Activated gamma-delta T cell treated with anti-CD3 and anti-CD28 coated beads, Interleukin-2, amount 50 U/mL, for 16 hours (primary cell): ENCODE measurements at places on chromosomes 16 and 17.

DNA sequence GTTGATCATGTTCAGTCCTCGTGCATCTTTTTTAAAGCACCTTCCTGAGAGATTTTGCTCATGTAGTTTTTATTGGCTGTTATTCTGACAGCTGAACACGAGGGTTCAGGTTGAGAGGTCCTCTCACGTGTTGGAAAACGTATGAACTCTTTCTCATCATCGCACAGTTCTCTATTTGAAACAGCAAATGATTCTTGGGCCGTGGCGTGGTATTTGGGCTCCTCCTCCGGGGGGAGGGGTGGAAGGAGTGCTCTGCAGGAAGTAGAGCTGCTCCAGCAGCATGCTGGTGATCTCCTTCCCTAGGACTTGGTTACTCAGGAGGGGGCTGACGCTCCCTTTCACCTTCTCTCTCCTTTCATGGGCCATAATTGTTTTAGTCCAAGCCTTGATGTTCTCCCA lies 70.4 kb downstream of the KSR1 start:
- no peak for DNase-seq

DNA sequence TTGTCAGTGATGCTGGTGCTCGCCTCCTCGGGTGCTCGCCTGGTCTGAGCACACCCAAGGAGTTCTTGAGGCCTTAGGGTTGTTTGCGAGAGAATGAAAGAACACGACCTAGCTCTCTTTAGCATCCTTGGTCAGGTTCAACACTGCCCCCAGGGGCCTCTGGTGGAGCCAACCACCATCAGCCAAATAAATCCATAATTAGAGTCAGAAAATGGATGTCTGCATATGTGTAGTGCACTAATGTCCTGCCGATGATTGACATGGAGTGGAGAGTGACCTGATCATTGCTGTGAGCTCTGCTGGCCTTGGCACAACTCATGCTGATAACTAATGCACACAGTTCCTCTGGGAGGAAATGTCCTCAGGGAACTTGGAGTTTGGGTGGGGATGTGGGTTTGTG lies 8.2 kb upstream of the STH start:
- no peak for DNase-seq

GRCh38 chr17:67517325-67517724 lies 140.2 kb downstream of the PITPNC1 start:
- DNase-seq: no peak

- DNase-seq: no peak
Measured at GRCh38 chr16:75073545-75074303, 42.9 kb downstream of the LDHD start.

DNA sequence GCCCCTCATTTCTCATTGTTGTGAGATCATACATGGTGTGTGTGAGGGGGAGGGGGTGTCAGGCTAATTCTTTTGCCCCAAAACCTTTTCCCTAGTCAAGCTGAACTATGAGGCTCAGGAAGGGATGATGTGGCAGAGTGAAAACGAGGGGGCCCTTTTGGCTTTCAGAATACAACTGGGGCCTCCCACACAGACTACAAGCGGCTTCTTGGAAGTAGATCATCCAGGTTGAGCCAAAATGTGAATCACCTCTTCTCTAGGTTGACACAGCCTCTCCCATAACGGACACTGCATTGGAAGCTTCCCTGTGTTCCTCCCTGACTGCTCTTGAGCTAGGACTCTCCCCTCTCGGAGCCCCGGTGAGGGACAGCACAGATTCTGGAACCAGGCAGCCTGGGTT lies 2.3 kb upstream of the ALKBH5 start:
- DNase-seq: no peak

DNA sequence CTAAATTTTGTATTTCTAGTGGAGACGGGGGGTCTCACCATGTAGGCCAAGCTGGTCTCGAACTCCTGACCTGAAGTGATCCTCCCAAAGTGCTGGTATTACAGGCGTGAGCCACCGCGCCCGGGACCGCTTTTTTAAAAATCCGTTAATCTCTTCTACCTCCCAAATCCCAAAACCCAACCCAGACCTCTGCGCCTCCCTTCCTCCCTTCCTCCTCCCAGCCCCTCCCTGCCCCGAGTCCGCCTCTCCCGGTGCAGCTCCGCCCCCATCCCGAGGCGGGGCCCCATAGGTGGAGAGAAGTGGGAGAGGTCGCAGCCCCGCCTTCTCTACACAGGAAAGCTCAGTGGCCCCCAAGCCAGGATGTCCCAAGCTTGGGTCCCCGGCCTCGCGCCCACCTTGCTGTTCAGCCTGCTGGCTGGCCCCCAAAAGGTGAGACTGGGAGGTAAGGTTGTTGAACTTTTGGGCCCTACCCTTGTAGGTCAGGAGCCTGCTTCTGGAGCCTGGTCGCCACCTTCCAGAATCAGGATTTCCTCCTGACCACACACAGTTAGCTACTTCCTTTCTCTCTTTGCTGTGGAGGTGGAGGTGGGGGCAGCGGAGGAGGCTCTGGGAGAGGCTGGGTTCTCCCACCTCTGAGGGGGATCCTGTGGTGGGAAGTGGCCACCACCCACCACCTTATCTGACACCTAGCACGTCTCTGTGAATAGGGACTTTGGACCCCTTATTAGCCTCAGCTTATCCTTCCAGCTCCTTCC lies at the start of gene TMEM92:
Gene TMEM92, plus strand, starts transcription at position 325 of the 755 bp plus-strand sequence. Its CDS starts 36 bp downstream, at position 361.
- DNase-seq: no peak

GRCh38 chr17:82222816-82223215 lies 6.0 kb upstream of the SLC16A3 start:
- DNase-seq: no peak

- no peak for DNase-seq
Measured at GRCh38 chr17:73089322-73090317, 2.9 kb downstream of the SLC39A11 start.

- no peak for DNase-seq
Measured at GRCh38 chr17:6313835-6314234, 121.1 kb downstream of the AIPL1 start.

DNA sequence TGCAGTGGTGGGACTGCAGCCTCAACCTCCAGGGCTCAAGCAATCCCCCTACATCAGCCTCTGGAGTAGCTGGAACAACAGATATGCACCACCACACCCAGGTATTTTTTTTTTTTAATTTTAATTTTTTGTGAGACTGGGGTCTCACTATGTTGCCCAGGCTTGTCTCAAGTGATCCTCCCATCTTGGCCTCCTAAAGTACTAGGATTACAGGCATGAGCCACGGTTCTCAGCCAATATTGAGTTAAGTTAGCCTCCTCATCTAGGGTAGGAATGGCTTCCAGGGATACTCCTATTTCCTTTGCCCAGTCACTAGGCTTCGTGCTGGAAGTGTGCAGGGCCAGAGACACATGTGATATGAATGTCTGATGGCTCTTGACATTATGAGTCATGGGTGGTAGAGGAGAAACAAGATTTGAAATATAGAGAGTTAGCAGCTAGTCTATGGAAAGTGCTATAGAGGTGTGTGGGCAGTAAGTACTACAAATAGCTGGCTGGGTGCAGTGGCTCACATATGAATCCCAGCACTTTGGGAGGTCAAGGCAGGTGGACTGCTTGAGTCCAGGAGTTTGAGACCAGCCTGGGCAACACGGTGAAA lies 8.0 kb upstream of the HES7 start:
- no peak for DNase-seq
